NCI-H510A treated with DMSO at 0.1 percent for 48 hours (cell line): ENCODE measurements at places on chromosomes 13 and 19.

- no peak for DNase-seq
Observed at GRCh38 chr13:98609756-98610155, 32.8 kb upstream of the STK24 start.

- DNase-seq = peak; percentile 38
Observed at GRCh38 chr13:51451467-51452360, 1.1 kb downstream of the INTS6 start.

GRCh38 chr19:48907671-48908070 is 7.6 kb downstream of the NUCB1 start:
- no peak for DNase-seq

DNA sequence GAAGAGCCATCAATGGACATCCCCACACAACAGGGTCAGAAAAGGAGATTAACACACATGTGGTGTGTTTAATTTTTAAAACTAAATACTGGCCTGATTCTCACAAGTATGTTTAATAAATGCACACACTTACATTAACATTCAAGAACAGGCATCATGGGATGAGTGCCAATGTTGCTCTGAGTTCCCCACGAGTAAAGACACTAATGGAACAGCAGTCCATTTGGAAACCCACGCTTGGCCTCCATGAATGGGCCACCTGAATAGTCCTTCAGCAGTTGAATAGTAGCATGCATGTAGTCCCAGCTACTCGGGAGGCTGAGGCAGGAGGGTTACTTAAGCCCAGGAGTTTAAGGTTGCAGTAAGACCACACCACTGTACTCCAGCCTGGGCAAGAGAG is 195.2 kb upstream of the IPO5 start:
- no peak for DNase-seq

- no peak for DNase-seq
Observed at GRCh38 chr13:97140611-97141010, 81.5 kb upstream of the MBNL2 start.

DNA sequence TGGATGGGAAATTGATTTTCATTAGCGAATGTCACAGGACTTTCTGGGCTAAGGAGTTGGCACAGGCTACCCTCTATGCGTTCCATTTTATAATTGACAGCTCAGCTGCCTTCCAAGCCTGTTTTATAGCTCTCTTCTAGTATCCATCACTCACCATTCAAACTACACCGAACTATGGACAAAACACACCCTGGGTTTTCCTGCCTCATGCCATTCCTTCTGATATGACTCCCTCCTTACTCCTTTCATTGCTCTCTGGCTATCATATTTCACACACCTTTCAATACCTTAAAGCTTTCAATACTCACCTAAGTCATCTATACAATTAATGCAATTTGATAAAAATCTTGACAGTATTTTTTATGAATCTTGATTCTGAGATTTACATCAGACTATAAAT is 181.3 kb downstream of the RAP2A start:
- DNase-seq = no peak

DNA sequence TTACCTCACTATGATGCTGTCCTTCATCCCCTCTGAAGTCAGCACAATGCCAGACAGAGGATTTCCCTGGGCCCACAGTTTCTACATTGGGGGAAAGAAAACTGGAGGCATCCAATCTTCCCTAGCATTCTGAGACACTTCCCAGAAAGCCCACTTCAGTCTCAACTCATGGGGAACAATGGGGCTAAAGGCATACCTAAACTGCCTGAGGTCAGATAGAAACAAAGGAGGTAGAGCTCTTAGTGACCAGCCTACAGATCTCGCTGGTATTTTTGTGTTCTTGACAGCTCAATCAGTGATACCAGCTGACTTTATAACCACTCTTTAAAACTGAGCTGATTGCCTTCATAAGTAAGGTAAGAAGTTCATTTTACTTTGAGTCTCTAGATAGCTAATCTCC is 881.0 kb upstream of the GPC6 start:
- DNase-seq = no peak

DNA sequence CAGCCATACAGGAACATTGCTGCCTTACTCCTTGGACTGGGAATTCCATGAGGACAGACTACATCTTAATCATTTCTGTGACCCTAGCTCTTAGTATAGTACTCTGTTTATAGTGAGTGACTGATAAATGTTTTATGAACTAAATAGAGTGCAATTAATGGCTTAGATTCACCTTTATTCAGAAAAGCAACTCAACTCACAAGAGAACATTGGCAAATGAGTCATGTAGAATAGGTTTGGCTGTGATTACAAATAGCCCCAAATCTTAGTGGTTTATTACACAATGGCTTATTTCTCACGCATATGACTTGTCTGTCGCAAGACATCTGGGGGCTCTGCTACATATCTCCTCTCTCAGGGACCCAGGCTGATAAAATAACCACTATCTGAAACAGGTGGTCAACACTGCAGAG is 121.6 kb upstream of the KL start:
- DNase-seq = no peak

DNA sequence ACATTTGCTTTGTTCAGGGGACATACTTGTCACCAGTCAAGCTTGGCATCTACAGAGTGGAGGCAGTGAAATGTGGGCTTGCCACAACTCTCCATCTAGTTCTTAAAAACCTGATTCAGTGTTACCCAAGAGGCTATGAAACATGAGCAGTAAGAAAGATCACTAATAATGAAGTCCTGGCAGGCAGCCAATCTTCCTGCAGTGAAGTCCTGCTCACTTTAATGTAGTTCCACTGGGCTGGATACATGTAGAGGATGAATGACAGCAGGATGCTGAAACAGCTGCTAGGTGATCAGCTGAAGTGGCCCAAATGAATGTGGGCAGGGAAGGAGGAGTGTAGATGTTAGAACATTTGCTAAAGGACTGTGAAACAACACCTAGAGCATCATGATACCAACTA is 1213.1 kb downstream of the OLFM4 start:
- peak; percentile 91 for DNase-seq

DNA sequence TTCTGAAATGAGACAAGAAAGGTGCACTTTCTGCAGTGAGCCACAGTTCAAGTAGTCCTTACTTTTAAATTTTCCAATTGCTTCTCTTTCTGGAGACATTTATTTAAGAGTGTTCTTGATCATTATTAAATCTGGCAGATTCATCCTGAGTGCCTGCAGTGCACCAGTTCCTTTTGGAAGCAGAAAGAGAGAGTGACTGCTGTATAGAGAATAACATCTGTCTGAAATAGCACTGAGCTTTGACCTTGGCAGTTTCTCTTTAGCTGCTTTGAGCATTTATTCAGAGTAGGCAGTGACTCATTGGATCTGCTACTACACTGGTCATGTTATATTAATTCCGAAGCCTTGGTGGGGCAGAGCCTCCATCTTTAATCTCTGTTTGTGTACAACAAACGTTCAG is 1373.7 kb downstream of the PCDH9 start:
- DNase-seq = no peak

DNA sequence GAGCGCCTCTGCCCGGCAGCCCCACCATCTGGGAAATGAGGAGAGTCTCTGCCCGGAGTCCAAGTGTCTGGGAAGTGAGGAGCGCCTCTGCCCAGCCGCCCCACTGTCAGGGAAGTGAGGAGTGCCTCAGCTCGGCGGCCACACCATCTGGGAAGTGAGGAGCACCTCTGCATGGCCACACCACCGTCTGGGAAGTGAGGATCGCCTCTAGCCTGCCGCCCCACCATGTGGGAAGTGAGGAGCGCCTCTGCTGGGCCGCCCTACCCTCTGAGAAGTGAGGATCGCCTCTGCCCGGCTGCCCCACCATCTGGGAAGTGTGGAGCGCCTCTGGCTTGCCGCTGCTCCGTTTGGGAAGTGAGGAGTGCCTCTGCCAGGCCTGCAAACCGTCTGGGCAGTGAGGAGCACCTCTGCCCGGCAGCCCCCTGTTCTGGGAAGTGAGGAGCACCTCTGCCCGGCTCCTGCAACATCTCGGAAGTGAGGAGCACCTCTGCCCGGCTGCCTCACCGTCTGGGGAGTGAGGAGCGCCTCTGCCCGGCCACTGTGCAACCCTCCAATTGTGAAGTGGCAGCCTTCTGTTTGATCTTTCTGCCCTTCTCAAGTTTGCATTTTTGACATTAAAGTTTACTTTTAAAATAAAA is 60.8 kb upstream of the CEACAM21 start:
- no peak for DNase-seq

GRCh38 chr19:6868351-6868750 is 19.0 kb upstream of the ADGRE1 start:
- no peak for DNase-seq

- DNase-seq = no peak
Observed at GRCh38 chr13:27258637-27259386, 7.5 kb downstream of the RPL21 start.

DNA sequence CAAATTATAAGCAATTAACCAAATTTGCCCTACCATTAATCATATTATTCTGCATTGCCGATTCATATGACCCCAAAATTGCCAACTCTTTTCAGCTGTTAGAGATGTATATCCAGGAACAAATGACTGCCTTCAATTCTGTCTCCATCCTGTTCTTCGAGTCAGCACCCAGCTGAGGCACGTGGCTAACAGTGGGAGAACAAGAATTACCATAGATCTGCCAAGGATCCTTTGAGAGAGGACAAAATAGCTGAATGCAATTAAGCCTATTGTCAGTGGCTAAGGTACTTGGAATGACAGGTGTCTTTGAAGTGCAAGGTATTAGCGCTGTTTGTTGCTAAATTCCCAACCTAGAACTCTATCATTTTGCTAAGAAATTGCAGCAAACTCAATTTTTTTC is 426.1 kb downstream of the TSHZ3 start:
- DNase-seq = no peak

GRCh38 chr19:52923778-52924593 is 758 bp upstream of the ZNF888 start:
- DNase-seq = no peak

- DNase-seq = no peak
Observed at GRCh38 chr13:51093574-51093973, 17.5 kb downstream of the C13orf42 start.

DNA sequence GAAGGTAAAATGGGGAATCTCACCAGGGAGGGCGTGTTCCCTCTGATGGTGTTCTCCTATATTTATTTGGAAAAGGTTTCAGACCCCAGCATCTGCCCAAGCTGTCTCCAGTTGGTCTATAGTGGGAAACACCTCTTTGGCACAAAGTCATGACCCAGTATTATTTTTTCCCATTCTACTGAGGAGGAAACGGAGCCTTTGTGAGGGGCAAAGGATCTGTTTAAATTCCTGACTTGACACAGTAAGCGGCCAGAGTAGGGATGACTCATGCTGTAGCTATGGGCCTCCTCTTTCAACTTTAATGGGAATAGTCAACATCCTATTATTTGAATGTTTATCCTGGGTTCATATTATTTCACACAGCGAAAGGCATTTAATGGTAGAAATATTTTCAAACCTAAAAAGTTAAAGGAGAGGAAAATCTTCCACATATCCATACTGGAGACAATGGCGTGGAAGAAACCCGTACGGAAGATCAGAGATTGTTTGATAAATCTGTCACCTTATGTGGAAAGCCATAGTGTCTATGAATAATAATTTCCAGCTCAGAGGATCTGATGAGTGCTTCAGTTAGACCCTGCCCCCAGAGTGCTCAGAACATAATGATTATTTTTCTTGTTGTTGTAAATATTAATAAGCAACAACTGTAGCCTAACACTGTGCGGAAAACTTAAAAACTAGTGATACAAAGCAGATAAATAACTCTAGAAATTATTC is 126.0 kb downstream of the FOXO1 start:
- DNase-seq = no peak

DNA sequence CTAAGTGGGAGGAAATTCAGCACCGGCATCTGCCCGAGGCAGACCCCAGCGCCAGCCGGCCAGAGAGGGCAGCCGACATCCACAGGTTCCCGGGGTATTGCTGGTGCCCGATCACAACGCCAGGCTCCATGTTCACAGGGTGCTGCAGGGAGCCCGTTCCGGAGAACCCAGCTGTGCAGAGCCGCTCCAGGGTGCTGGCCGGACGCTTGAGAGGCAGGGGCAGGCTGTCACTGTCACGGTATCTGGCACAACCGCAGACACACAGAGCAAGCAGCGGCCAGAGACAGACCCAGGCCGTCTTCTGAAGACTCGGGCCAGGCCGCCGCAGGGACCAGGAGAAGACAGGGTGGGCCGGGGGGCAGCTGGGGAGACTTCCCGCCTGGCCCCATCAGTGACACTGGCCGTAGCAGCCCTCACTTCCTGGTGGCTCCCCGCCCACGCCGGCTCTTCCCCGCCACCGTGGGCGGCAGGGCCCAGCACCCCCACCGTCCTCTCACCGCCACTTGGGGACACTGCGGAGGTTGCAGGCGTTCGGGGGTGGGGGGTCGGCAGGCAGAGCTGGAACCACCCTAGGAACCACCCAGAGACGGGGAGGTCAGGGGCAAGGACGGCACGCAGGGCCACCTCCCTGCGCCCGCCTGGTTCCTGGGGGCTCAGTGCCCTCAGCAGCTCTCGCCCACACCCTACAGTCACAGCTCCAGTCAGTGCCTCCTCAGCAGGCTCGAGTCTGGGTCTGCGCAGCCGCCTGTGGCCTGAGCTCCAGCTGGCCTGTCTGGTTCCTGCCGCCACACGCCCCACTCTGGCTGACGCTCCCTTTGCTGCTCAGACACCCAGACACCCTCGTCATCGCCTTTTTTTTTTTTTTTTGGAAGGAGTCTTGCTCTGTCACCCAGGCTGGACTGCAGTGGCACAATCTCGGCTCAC is 3.8 kb downstream of the RNF126 start:
- no peak for DNase-seq

- peak; percentile 49 for DNase-seq
Observed at GRCh38 chr13:21979161-21979806, 308.4 kb downstream of the FGF9 start.

- DNase-seq = no peak
Observed at GRCh38 chr13:98240974-98241373, 63.9 kb upstream of the RNF113B start.

DNA sequence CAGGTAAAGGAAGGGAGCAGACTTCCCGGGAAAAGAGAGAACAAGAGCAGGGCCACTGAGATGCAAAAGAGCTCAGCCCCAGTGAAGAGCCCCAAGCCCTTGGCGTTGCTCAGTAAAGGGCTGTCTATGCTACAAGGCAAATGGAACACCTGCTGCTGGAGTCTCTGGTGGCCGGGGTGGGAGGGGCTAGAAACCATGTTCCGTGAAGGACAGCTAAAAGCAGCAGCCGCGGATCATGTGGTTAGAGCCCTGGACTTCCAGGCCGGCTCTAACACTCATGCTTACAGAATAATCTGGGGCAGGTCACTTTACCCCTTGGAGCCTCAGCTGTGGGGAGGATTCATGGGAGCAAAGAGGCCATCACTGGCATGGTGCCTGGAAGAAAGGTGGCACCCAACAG is 17.8 kb downstream of the POU2F2 start:
- DNase-seq = peak; percentile 82

- DNase-seq = no peak
Observed at GRCh38 chr19:5115771-5116202, 146.9 kb downstream of the KDM4B start.
